ENCODE measurements at places on chromosomes 1 and 21.

DNA sequence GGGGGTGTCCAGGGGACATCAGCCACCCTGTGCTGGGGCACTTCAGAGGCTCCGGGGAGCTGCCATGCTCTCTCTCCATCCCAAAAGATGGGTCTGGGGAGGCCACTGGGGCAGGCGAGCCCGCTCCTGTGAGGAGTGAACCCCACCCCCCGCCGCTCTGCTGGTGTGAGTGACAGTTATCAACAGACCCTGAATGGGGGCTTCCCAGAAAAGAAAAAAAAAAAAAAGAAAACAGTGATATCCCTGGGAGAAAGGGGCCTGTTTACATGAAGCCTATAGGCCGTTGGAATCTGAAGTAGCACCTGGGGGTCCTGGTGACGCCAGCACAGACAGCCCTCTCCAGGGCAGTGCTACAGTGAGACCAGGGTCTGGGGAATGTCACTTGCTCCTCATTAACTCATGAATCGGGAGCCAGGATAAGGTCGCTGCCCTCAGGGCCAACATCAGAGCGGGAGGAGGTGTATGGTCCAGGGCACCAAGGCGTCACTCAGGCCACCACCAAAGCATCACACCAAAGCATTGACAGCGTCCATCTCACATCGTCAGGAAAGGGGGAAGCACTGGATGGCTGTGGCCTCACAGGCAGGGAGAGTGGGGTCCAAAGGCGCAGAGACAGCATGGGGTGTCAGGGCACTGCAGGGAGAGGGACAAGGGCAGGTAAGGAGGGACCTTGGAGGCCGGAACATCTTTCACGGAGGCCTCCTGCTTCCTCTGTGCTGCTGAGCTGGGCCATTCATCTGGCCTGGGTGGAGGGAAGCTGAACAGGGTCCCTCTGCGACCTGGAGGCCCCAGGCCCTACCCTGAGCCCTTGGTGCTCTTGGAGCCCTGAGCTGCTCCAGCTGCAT lies 8.4 kb upstream of the NPHP4 start:
- DNase-seq: no peak

DNA sequence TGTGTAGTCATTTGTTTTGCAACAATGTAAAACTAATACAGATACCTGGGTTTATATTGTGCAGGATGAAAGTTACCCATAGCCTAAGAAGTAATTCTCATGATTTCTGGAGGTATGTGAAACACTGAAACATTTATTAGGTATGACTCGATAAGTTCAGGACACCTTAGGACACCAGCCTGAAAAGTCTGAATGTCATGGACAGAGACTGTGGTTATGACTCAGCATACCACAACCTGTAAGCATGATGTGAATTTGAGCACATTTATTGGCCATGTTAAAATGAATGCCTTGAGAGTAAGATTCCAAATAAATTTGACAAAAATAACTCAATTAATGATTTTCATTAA lies 1471.7 kb upstream of the B3GALT2 start:
- no peak for DNase-seq

- no peak for DNase-seq
Observed at GRCh38 chr1:9908871-9909233, 1.2 kb downstream of the CTNNBIP1 start.

- no peak for DNase-seq
Observed at GRCh38 chr21:37074546-37074945, 1.5 kb downstream of the TTC3 start.

- no peak for DNase-seq
Observed at GRCh38 chr21:23471877-23472276, 2135.4 kb downstream of the MRPL39 start.

DNA sequence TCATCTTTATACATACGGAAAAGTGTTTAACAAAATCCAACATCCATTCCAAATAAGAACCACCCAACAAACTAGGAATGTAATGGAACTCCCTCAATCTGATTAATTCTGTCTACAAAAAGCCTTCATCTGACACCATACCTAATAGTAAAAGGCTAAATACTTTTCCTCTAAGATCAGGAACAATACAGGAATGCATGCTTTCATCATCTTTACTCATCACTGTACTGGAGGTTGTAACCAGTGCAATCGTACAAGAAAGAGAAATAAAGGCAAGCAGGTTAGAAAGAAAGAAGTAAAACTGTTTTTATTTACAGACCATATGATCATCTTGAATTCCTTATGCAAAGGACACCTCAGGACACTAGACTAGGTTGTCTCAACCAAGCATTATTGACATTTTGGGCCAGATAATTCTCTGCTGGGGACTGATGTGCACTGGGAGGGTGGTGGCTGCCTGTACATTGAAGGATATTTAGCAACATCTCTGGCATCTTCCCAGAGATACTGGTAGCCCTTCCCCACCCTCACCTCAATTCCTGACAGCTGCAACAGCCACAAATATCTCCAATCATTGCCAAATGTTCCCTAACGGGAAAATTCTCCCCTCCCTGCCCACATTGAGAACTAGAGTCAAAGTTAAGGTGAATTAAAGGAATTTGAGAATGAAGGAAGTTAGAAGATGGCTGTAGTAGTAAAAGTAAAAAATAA lies 30.6 kb upstream of the INSL5 start:
- no peak for DNase-seq

All from T-cell (primary cell).